ENCODE measurements at places on chromosomes 13 and 19. TPM values are rescaled to one million over a fixed set of nuclear protein-coding genes. Genes with fewer than 3 reads are reported as not detected.

The TBXA2R gene
- total RNA-seq: 2.3 TPM

DNA sequence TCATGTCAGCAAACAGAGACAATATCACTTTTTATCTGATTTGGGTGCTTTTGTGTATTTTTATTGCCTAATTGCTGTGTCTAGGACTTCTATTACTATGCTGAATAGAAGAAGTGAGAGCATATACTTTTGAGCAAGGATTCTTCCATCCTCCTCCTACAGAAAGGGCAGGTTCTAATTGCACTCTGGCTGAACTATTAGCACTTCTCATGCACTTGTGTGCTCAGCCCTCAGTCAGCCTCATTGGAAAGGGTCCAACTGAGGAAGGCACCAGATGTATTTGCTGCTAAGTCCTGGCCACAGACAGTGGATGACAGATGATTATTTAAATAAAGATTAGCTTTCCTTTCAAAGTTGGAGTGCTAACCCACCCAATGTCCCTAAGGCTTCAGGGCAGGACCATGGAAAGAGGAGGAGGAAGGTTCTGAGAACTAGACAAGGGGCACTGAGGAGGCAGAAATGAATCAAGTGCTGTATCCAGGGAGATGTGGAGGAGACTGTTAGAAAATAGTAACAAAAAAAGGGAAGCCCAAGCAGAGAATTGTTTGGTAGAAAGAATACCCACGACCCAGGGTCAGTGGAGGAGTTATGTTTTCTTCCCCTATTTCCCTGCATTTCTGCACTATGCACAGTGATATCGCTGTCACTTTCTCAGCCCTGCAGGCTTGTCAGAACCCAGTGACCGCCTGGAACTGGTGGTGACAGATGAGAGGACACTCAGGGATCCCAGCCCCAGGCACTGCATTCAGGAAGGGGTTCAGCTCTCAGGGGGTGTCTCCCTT is 8.0 kb downstream of the LILRB4 start:
- no peak for DNase-seq

The NLRP7 gene
- total RNA-seq: not detected

DNA sequence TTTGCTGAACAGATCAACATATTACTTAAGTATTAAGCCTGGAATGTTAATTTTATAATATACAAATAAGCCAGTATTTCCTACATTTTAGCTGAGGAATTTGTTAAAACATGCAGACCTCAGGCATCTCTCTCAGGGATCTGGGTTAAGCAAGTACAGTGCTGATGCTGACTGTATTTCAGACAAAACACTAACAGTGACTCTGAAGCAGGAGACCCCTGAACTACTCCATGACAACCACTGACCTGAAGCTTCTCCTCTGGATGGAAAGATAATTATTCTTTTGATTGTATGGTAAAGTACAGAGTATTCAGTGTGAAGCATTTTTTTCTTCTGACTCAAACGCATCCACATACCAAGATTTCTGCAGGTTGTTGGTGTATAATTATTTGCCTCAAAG is 680.8 kb downstream of the LIG4 start:
- no peak for DNase-seq

- DNase-seq: no peak
These were observed 195.5 kb downstream of the ZNF536 start for GRCh38 chr19:30567536-30568232.

DNA sequence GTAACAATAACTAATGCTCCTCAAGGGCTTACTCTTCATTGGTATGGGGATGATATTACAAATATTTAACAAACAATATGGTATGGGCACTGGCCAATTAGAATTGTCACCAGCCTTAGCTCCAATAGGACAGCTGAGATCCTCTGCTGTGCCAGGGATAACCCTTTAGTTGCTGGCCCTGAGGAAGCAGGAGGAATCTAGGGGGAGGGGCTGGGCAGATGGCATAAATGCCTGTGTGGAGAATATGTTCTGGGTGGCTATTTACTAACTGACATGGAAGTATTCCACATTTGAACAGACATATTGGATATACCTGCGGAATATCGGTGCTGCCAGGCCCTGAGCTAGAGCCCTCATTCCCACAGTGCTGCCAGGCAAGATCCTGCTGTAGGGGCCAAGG is 16.6 kb upstream of the LRCH1 start:
- no peak for DNase-seq

The VSTM1 gene
- not detected for total RNA-seq

The IL4I1 gene
- not detected for total RNA-seq

GRCh38 chr13:109010912-109011311 is 381.5 kb downstream of the MYO16 start:
- no peak for DNase-seq

Data from left ventricle myocardium inferior (tissue), 1 donor.